ENCODE measurements at places on chromosomes 7 and 10.

DNA sequence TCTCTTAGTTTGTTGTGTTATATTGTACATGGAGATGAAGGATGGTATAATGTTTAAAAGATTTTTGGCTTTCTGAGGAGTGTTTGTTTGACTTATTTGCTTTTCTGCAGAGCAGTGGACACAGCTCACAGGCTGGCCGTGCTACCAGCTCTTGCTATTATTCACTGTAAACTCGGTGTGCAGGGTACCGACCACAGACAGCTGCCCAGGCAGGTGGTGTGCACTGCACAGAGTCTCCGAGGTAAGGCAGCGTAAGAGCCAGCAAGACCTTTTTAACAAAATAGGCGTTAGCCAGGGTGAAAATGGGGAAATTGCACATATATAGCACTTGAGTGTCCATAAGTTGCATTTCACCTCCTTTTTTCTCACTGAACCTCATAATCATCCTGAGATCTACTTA lies 438.0 kb downstream of the CNTNAP2 start:
- no peak for DNase-seq

- no peak for DNase-seq
Observed at GRCh38 chr7:39463252-39463651, 103.0 kb upstream of the YAE1 start.

- DNase-seq: no peak
Observed at GRCh38 chr7:140061607-140061930, 1.2 kb downstream of the PARP12 start.

GRCh38 chr7:4725850-4726450 lies 43.9 kb downstream of the FOXK1 start:
- no peak for DNase-seq
